ENCODE measurements at places on chromosomes 5 and 9.

GRCh38 chr5:73630765-73631164 is 4.8 kb downstream of the ARHGEF28 start:
- no peak for DNase-seq

GRCh38 chr5:132206782-132207181 is 20.9 kb downstream of the P4HA2 start:
- DNase-seq: no peak

GRCh38 chr5:65020492-65020891 is 251.8 kb downstream of the CWC27 start:
- DNase-seq: no peak

GRCh38 chr9:116027951-116028350 is 125.6 kb upstream of the PAPPA start:
- DNase-seq: no peak

DNA sequence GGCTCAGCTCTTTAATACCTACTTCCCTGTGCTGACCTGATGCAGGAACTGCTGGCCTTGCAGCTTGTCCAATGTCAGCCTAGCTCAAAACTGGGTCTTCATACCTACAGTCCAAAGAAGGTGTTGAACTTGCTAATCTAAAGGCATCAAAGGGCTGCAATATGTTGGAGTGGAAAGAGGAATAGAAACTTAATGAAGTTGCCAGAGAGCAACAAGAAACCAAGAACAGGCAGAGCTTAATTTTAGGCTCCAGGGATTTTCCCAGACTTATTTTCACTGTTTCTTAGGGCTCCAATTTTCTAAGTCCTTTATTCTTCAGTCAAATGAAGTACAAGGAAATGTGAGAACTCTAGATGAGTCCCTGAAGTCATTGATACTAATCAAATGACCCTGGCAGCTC is 17.6 kb upstream of the ERCC6L2 start:
- no peak for DNase-seq

- DNase-seq: no peak
Observed at GRCh38 chr5:106331415-106331814, 1339.3 kb downstream of the EFNA5 start.

DNA sequence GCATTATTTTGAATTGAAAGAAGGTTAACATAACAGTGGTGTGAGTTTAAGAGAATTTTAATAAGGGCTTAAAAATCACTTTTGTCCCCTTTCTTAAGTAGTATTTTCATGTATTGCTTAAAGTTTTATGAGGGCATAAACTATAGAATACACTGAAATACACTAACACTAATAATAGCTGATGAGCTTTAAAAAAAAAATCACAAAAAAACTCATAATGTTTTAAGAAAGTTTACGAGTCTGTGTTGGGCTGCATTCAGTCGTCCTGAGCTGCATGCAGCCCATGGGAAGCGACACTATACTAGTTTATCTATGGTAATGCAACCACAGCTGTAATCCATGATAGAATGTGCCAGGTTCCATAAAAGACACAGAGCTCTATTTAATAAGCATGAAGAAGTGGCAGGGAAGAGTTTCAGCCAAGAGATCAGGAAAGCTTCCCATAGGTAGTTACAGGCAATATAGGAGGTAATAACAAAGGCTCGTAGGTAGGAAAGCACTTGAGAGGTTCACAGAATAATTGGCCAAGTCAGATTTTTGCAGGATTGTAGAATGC is 4.5 kb downstream of the SREK1IP1 start:
- DNase-seq: no peak

GRCh38 chr9:81053298-81054025 is 635.9 kb downstream of the TLE1 start:
- DNase-seq: no peak

- DNase-seq: no peak
Observed at GRCh38 chr5:107812570-107813141, 141.9 kb upstream of the EFNA5 start.

GRCh38 chr9:132791699-132792240 is 86.3 kb downstream of the AK8 start:
- no peak for DNase-seq

DNA sequence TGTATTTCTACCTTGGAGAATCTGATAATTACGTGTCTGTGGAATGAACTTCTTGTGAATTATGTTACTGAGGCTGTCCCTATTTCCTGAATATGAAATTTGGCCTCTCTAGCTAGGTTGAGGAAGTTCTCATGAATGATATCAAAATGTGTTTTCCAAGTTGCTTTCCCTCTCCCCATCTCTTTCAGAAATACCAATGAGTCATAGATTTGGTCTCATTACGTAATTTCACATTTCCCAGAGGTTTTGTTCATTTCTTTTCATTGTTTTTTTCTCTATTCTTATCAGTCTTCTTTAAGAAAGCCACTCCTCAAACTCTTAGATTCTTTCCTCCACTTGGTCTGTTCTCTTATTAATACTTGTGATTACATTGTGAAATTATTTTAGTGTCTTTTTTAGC is 923.8 kb upstream of the CDH9 start:
- DNase-seq: no peak

DNA sequence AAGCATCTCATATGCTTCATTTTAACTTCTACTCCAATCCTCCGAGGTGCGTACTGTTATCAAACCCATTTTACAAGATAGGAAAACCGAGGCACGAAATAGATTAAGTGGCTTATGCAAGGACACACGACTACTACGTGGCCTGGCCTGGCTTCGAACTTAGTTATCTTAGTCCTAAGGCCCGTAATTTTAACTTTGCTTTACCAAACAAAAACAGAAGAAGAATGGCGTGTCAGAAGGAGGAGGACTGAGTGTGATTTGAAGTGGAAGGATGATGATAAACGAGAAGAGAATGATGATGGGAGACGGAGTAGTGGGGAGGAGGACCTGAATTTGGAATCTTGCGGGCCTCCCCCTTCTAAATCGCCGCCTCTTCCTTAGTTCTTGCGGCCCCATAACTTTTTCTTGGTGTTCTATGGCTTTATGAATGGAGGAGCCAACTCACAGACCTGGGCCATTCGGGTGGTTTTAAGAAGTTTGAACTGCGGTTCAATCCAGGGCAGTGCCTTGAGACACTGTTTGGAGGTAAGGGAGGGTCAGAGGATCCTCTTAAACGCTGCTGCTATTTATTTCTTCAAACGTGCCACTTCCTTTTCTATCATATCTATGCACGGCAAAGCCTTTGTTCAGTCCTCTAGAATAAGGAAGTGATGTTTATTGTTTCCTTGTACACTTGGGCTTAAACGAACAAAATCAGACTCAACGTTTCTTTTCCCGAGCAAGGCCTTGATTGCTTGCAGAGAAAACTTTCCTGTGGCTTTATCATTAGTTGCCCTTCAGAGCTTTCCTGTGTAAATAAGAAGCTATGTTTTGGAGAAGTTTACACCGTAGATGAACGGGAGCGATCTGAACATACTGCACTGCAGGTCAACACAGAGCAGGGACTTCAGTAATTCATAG is 795 bp downstream of the CNOT8 start:
- DNase-seq: no peak

DNA sequence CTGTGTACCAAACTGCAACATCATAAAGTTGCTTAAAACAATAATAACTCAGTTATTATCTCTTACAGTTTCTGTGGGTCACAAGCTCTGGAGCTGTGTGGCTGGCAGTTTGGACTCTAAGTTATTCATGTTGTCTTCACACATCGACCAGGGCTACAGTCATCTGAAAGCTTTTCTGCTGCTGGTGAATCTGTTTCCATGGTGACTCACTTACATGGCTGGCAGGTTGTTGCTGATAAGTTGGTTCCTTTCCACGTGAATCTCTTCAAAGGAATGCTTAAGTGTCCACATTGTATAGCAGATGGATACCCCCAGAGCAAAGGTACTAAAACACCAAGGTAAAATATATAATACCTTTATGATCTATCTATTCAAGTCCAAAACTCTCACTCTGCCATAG is 44.8 kb upstream of the CYLC2 start:
- DNase-seq: no peak

DNA sequence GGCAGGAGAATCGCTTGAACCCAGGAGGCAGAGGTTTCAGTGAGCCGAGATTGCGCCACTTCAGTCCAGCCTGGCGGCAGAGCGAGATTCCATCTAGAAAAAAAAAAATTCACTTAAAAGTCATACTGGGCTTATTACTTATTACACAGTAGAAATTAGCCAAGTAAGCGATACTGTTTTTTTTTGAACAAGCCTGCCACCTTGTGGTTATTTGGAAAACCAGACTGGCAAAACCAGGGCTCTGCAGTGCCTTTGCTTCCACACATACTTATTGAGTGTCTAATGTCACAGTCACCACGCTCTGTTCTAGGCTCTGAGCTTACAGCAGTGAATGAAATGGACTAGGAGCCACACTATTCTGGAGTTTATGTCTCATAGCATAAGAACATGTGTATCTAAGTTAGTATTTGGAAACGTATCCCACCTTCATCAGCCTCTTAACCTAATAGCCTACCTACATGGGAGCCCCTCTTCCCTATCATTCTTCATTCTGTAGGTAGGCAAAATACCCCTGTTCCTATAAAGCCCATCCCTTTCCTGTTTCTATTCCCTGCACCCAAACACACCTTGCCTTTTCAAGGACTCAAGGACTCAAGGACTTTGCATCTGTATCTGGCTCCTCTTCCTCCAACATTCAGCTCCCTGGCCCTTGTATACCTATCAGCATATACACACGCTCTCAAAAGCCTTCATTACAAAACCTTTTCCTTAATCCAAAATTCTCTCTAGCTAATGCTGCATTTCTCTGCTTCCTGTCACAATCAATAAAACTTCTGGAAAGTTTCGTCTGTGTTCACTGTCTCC is 13.9 kb upstream of the BASP1 start:
- DNase-seq: peak; percentile 14

DNA sequence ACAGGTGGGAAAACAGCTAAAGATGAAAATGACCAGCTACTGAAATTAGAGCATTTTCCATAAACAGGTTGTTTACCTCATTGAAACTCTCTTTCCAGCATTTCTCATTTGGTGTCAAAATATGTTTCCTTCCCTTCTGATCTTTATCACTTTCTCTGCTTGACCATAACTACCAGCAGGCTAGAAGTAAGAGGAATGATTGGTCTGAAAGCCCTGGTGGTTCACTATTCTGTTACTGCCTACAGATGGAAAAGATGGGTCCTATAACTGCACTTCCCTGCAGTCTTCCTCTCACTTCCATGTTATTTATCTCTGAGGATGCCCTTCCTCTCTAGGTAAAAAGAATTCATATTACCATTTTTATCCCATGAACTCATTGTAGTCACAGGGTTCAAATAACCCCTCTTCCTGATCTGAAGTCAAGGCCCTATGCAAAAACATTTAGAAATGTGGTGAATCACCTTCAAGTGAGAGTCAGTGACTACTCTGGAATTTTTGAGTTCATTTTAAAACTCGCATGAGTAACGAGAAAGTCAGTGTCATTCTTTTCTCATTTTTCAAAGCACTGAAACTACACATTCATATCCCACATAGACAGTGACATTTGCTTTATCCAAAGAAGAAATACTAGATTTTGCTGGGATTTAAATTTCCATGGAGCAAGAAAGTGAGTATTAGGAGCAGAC is 51.7 kb downstream of the ZNF474 start:
- no peak for DNase-seq
